Stimulated activated CD8-positive, alpha-beta memory T cell treated with anti-CD3 and anti-CD28 coated beads, Interleukin-12 subunit alpha, Interleukin-12 subunit beta, amount 100 ng/mL, for 4 hours (primary cell): ENCODE measurements at places on chromosomes 6 and 20.

DNA sequence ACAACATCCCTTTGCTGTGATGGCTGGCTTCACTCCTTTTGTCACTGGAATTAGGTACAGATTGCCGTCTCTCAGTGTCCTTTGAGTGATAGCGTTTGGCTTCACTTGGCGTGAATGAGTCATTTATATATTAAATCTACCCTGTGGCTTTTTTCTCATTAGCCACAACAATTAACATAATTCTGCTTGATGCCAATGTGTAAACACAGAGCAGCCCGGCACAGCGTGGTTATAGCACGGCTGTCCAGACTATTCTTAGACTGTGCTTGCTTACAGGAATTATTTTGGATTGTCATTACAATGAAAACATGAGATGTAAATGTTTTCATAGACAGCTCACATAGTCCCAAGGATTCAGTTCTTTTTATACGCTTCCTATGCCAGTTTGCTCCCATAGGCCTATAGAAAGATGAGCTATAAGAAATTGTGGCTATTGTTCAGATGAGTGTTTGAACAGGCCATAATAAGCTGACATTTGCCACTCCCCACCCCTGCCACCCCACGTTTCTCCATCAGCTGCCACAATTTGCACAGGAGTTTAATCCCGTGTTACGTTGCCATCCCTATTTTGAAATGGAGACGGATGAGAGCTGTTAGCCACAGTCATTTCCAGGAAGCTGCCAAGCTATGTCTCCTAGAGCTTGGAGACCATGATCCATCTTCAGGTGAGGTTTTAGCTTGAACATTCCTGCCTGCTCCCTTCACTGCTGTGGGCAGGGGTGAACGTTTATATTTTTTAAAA is 65.9 kb downstream of the PPP1R14C start:
- no peak for DNase-seq

GRCh38 chr6:3553254-3553653 is 96.4 kb upstream of the SLC22A23 start:
- no peak for DNase-seq

DNA sequence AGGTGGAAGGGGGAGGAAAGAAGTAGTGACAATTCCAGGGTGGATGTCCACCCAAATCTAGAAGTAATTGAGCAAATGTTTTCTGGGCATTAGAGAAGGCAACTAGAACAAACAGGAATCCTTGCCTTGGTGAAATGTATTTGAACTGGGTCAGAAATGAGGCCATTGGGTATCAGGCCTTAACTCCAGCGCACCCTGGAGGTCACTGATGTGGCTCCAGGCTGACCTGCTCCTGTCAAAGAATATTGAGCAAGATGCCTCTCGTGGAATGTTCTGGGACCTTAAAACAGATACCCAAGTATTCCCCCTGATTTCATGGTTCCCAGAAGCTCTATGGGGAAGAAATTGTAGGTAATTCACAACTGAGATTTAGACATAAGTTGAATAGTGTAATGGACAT is 6.9 kb downstream of the HLA-DPB1 start:
- DNase-seq = no peak

DNA sequence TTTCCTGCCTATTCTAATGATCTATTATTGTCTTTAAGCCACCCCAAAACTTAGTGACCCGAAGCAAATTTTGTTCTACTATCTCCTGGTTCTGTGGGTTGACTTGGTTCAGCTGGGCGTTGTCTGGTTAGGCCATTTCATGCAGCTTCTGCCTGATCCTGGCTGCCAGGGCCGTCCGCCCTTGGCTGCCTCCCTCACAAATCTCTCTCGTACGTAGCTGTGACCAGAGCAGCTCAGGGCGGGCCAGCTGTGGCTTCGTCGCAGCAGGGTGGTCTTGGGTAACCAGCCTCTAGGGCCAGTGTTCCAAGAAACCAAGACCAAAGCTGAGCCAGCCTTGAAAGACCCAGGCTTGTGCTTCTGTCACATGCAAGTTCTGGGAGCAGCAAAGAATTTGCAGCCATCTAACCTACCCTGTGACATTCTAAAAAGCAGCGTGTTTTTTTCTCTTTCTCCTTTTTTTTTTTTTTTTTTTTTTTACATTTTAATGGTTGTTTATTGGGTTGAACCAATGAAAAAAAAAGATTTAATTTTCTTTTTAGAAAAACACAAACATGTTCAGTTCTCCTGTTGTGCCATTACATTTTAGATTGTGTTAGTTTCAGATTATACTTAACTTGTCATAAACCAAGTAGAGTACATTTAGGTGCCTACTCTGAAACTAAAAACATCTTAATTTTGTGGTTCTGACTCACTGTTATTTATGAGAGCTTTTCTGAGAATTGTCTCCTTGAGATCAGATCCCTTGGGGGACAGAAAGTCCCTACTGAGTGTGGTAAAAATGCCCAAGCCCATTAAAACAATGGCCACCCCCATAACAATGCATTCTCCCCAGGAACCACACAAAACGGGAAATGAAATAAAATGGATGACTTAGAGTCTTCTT is 83.9 kb downstream of the ZDHHC14 start:
- no peak for DNase-seq

GRCh38 chr6:36701401-36701991 is 3.9 kb downstream of the RAB44 start:
- DNase-seq = no peak

DNA sequence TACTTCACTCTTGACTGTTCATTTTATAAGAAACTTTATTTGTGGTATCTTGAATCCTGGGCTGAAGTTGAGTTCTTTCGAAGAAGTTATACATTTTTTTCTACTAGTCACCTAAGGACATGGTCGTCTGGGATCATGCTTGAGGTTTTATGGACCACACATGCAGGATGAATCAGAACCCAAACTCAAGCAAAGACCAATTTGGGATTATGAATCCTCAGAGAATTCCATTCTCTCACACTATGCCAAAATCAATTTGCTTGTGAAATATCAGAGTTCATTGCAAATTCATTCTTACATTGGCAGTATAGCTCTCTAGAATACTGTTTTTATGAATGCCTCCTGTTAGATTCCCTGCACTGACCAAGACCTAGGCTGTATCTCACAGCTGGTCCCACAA is 114.3 kb upstream of the HDAC2 start:
- DNase-seq = no peak

- no peak for DNase-seq
Measured at GRCh38 chr6:119314885-119315272, 34.7 kb downstream of the MAN1A1 start.

DNA sequence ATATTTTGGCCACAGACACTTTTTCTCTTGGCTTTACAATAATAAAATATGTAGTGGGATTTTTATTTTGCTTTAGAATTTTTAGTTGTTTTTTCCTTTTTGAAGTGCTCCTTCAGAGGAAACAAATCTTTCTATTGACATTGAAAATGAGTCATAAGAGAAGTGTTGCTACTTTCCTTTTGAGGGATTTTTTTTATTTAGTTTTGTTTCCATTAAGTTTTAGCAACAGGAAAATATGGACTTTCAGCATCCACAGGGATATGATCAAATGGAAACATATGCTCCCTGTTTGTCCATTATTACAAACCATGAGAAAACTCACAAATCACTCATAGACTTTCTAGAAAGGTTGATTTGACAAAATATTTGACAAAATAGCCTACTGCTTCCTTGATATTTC is 65.3 kb upstream of the BMP2 start:
- DNase-seq = no peak

- DNase-seq = no peak
Measured at GRCh38 chr20:12786276-12786675, 222.5 kb upstream of the SPTLC3 start.

GRCh38 chr6:63640062-63640461 is 4.5 kb downstream of the PHF3 start:
- DNase-seq = no peak

GRCh38 chr6:41638935-41639808 is 904 bp downstream of the MDFI start:
- DNase-seq = no peak

DNA sequence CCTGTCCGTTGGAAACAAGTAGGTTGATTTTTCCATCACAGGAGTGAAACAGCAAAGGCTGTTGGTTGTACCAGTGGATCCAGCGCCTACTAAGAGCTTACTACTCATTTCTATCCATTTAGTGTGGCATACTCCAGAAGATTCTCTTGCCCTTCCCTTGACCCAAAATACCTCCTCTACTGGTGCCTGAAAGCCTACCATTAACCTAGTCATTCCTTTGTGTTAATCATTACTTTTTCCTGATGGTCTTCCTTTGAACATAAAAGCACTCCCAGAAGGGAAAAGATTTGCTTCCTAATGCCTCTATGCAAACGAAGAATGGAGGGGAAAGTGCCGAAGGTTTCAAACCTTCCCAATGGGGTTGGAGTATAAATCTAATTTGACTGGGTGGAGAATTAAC is 123.3 kb downstream of the QRSL1 start:
- no peak for DNase-seq

- DNase-seq = no peak
Measured at GRCh38 chr20:3693376-3693775, 11.6 kb upstream of the ADAM33 start.

DNA sequence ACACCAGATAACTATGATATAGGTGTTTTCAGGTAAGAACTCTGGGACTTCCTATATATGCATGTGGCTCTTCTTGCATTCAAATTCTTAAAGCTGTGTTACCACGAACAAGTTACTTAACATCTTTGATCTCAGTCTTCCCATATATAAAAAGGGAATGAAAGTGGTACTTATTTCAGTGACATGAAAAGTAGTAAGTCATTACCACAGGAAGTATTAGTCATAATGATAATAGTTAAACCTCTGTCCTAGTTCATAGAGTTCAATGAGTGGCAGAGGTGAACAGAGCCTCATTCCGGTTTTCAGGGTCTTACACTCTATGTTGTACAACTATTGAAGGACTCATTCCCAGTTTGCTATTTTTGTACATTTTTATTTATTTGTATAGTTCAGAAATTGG is 237.0 kb downstream of the NKAIN2 start:
- DNase-seq = no peak

GRCh38 chr6:53301801-53302537 is 46.8 kb downstream of the ELOVL5 start:
- DNase-seq = no peak

DNA sequence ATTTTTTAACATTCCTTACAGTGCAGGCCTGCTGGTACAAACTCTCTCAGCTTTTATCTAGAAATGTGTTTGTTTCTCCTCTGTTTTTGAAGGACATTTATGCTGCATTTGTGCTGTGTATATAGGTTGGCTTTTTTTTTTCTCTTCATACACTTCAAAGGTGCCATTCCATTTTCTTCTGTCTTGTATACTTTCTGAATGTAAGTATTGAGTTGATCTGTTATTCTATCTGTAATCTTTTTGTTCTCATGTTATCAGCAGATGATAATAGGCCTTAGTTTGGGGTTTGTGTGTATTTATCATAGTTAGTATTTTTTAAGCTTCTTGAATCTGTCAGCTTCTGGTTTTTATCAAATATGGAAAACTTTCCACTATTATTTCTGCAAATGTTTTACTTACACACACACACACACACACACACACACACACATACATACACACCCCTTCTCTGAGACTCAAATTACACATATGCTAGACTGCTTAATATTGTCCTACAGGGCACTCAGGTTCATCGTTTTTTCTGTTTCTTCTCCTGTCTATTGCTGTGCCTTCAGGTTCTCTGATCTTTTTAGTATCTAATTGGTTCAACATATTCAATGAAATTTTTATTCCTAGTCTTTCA is 74.6 kb downstream of the RPP40 start:
- DNase-seq = no peak

DNA sequence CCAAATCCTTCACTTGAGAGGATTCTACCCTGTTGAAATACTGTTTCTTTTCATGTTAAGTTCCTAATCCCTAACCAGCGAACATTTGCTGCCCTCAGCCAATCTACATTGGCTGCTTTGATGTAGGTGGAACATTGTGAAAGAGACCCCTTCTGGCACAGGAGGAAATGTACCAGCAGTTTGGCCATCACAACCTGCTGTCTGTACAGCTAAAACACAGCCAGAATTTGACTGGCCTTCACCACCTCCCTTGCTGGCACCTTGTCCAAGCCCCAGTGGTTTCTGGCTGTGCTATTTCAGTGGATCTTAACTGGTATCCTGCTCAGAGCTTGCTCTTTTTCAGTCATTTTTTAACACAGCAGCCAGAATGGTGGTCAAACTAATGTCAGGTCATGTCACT is 202.1 kb upstream of the EPHA7 start:
- DNase-seq = no peak

DNA sequence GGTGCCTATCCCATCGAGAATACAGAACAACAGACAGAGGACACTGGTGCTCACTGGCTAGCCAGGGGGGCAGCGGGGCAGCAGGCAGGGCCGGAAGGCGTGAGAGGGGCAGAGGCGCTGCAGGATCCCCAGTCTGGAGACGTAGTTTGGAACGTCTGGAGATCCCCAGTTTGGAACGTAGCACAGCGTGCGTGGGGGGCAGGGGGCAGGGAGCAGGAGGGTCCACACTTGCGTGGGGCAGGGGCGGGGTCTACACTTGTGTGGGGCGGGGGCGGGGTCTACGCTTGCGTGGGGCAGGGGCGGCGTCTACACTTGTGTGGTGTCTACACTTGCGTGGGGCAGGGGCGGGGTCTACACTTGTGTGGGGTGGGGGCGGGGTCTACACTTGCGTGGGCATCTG is 107.2 kb downstream of the DACT2 start:
- no peak for DNase-seq

DNA sequence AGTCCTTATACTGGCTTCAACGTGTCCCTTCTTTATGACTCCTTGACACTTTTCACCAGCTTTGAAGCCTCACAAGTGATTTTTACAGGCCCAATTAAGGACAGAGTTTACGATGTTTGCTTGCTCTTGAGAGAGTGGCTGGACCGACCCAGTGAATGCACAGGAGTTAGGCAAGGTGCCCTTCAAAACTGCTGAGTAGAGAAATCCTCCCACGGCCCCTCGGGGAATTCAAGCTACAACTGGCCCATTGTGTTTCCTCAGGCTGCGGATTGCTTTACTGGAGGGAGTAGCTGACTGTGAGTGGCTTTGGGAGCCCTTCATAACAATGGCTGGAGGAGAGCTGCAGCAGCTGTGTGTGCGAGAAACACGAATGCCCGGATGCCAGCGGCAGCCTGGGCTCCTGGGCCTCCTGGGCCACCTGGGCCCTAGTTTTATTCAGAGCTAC is 50.0 kb downstream of the SGK1 start:
- DNase-seq = no peak
